ENCODE measurements at places on chromosomes 4 and X. TPM values are rescaled to one million over a fixed set of nuclear protein-coding genes. Genes with fewer than 3 reads are reported as not detected.

DNA sequence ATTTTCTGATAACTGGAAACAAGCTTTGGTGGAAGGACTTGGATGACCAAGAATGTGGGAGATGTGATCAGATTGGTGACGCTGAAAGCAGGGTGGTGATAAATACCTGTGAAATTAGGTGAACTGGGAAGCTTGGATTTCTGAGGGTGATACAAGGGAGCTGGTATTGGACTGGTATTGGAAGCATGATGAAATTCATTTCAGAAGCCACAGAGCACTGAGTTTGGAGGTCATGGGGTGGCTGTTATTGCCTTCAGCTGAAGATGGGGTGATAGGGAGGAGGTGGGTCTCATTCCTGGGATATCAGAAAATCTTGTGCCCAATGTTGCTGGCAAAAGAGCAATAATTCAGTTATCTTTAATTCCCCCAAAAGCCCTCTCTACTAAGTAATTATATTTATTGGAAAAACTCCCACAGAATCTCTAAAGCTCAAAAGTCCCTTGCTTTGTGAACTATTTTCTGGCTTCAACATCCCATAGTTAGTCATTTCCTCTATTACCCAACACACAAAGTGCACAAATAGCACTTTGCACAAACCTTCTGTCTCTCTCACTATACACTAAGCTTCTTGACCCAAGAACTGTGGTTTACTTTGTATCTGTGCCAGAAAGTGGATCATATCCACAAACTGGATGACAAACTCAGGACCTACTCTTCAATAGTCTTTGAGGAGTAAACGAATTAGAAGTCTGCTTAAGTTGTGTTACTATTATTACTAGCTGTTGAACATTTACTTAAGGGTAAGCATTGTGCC, 23.1 kb upstream of the CAMK2D start:
- H3K27ac ChIP-seq: no peak overlapping the region
- H3K4me1 ChIP-seq: no peaks in the 10 kb centered on the region
- DNase-seq: no peak

GRCh38 chr4:128690011-128690410, 119.5 kb upstream of the JADE1 start:
- peaks cover 13% of the 10 kb centered on the region for H3K4me1 ChIP-seq
- no peaks in the 10 kb centered on the region for H3K27me3 ChIP-seq
- no peak overlapping the region for H3K4me3 ChIP-seq

- H3K4me1 ChIP-seq: no peaks in the 10 kb centered on the region
- H3K36me3 ChIP-seq: no peaks in the 10 kb centered on the region
- H3K4me3 ChIP-seq: no peak overlapping the region
- H3K27ac ChIP-seq: no peak overlapping the region
- H3K27me3 ChIP-seq: no peaks in the 10 kb centered on the region
- no peak for DNase-seq
Observed at GRCh38 chrX:10165580-10166247, 8.9 kb downstream of the CLCN4 start.

DNA sequence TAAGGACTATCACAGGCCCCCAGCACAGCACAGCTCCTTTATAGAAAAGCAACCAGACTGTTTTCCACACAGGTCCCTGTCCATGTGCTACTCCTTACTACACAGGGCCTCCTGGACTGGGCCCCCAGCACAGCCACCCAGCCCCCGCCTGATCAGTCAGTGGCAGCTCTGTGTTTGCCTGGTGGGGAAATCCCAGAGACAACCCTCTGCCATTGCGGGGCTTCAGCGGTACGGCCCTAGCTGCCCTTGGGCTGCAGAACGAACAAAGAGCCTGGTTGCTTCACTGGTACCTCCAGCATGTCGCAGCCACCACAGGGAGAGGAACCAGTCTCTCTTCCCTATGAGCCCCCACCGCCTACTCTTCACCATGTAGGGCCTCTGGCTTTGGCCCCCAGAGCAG, 30.7 kb downstream of the CBR4 start:
- H3K27ac ChIP-seq: no peak overlapping the region
- no peaks in the 10 kb centered on the region for H3K4me1 ChIP-seq
- no peaks in the 10 kb centered on the region for H3K27me3 ChIP-seq
- H3K36me3 ChIP-seq: peaks cover 10% of the 10 kb centered on the region
- no peak for DNase-seq
- no peak overlapping the region for H3K4me3 ChIP-seq

- no peak overlapping the region for H3K27ac ChIP-seq
- H3K27me3 ChIP-seq: no peaks in the 10 kb centered on the region
- no peak overlapping the region for H3K4me3 ChIP-seq
- DNase-seq: no peak
- H3K4me1 ChIP-seq: no peaks in the 10 kb centered on the region
- no peaks in the 10 kb centered on the region for H3K36me3 ChIP-seq
Observed at GRCh38 chr4:59374416-59374815, 1825.7 kb upstream of the ADGRL3 start.

- no peak within 1 kb of the TSS for H3K27ac ChIP-seq
- no peaks in the 10 kb centered on the region for H3K4me1 ChIP-seq
- H3K36me3 ChIP-seq: no peaks in the 10 kb centered on the region
- H3K27me3 ChIP-seq: no peaks in the 10 kb centered on the region
- no peak for DNase-seq
Observed at GRCh38 chrX:15269618-15270521, at the start of gene ASB9. TSS of gene ASB9 (minus strand) at chrX:15270083. CDS start at chrX:15269874, 209 bp downstream.

The NKX6-1 gene
- 0.79 TPM for total RNA-seq

DNA sequence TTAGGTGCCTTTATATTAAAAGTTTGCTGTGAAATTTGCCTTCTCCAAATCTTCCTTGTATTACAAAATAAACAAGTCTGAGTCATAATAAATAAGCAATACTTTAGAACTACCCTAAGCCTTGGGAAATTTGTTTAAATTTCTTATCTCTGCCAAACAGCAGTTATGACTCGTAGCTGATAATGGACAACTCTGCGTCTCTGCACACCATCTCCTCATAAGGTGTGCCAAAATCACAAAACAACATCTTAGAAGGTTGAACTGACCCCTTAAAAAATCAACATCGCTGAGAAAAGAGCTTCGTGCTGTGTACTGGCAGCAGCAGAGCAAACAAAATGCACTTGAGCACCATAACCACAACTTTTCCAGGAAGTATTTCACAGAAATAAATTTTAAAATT, 22.0 kb downstream of the OR13H1 start:
- H3K4me3 ChIP-seq: no peak overlapping the region
- H3K27ac ChIP-seq: no peak overlapping the region
- no peaks in the 10 kb centered on the region for H3K4me1 ChIP-seq
- DNase-seq: no peak
- H3K36me3 ChIP-seq: no peaks in the 10 kb centered on the region
- H3K27me3 ChIP-seq: no peaks in the 10 kb centered on the region

DNA sequence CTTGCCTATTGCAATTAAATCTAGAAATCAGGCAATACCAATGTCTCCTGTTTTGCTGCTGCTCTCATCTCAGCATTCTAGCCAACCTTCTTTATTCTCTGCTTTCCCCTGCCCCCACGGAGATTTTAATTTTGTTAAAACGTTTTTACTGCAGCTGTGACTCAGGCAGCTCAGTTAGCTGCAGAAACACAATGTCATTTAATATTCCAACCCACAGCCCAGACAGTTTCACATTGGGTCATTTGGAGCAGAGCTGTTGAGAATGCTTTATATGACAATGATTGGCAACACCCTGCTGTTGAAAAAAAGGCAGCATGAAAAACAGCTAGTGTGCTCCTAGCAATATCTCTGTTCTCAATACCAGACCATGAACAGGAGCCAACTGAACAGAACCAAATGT, 12.6 kb upstream of the SLC10A4 start:
- DNase-seq: no peak
- H3K36me3 ChIP-seq: no peaks in the 10 kb centered on the region
- H3K27me3 ChIP-seq: no peaks in the 10 kb centered on the region
- no peak overlapping the region for H3K27ac ChIP-seq
